Breast epithelium (tissue), 4 donors: ENCODE measurements at places on chromosomes 13 and 19. TPM values are rescaled to one million over a fixed set of nuclear protein-coding genes. Genes with fewer than 3 reads are reported as not detected.

PABPC3 gene
- total RNA-seq: not detected

SEMA6B gene
- total RNA-seq: 3.2 TPM

MUC16 gene
- 0.66 TPM for total RNA-seq

PGLYRP1 gene
- total RNA-seq: not detected

CYP4F11 gene
- 0.16 TPM for total RNA-seq

ZNF471 gene
- total RNA-seq: 12.0 TPM
